ENCODE measurements at places on chromosomes 11 and 22.

- peak; percentile 50 for DNase-seq
Measured at GRCh38 chr22:41237707-41238569, 2.8 kb downstream of the CHADL start.

DNA sequence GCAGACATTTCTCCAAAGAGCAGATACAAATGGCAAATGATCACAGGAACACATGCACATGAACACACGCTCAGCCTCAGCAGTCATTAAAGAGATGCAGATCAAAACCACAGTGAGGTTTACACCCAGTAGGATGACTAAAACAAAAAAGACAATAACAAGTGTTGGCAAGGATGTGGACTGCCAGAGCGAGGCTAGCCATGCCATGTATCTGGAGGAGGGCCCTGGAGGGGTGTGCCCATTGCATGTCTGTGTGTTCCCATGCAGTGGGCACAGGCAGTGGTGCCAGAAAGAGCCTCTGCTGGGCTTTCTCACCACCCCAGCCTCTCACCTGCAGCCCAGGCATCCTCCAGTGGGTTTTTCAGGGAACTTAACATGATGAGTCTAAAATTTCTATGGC is 54.2 kb upstream of the KCNQ1OT1 start:
- no peak for DNase-seq

DNA sequence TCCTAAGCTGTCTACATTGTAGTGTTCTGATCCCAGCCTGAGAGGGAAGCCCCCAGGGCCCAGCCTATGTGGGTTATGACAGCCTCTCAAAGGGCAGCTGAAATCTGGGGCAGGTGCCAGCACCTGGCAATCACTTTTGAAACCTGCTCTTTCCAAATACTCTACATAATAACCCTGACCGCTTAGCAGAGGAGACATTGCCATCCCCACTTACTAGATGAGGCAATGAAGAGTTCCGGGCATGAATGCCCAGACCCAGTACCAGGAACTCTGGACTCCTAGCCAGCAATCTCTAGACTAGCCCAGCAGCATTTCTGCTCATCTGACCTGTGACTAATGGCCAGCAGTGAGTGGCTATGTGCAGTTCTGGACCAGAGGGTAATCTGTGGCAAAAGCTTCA is 412.4 kb upstream of the CADM1 start:
- no peak for DNase-seq

- no peak for DNase-seq
Measured at GRCh38 chr11:127037001-127037400, 36.4 kb upstream of the KIRREL3 start.

DNA sequence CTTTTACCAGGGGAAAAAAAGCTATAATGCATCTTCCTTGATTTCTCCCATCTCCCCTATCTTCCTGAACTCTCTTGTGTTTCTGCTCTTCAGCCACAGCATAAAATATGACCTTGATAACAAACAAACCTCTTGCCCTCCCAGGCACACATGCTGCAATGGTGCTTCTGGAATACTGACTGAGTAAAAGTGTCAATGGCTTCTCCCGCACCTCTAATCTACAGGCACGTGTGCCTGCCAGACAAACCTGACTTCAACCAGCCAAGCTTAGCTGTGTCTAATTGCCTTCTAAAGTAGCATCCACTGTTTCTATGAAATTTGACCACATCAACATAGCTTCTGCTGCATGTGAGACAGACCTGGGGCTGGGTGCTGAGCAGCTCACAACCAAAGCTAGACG is 12.7 kb downstream of the OPCML start:
- no peak for DNase-seq

- peak; percentile 12 for DNase-seq
Measured at GRCh38 chr22:24106385-24107381, 74.6 kb upstream of the SUSD2 start.

DNA sequence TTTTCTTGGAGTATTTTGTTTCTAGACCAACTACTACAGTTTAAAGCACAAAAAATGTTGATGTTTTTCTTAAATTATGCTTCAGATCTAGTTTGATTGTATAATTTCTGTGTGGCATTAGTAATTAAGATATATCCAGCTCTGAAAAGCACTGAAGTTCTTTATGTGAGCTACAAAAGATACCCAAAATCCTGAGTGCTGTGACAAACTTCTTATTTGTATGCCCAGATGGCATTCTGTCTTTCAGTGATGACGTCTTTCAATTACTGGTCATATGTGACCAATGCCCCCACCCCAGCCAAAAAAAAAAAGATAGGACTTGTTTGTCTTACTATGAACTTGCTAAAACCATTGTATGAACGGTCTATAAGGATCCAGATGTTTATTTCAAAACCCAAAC is 51.3 kb downstream of the BIRC2 start:
- DNase-seq, result no peak

GRCh38 chr11:14860511-14860910 is 31.5 kb downstream of the CYP2R1 start:
- DNase-seq, result no peak

- DNase-seq, result no peak
Measured at GRCh38 chr11:108943853-108944252, 279.0 kb downstream of the DDX10 start.

All from stimulated activated CD8-positive, alpha-beta memory T cell treated with anti-CD3 and anti-CD28 coated beads, Interleukin-15, amount 100 ng/mL, for 4 hours (primary cell).